ENCODE measurements at places on chromosomes 12 and 14. TPM values are rescaled to one million over a fixed set of nuclear protein-coding genes. Genes with fewer than 3 reads are reported as not detected.

Gene MSRB3
- 60.9 TPM for polyA plus RNA-seq

DNA sequence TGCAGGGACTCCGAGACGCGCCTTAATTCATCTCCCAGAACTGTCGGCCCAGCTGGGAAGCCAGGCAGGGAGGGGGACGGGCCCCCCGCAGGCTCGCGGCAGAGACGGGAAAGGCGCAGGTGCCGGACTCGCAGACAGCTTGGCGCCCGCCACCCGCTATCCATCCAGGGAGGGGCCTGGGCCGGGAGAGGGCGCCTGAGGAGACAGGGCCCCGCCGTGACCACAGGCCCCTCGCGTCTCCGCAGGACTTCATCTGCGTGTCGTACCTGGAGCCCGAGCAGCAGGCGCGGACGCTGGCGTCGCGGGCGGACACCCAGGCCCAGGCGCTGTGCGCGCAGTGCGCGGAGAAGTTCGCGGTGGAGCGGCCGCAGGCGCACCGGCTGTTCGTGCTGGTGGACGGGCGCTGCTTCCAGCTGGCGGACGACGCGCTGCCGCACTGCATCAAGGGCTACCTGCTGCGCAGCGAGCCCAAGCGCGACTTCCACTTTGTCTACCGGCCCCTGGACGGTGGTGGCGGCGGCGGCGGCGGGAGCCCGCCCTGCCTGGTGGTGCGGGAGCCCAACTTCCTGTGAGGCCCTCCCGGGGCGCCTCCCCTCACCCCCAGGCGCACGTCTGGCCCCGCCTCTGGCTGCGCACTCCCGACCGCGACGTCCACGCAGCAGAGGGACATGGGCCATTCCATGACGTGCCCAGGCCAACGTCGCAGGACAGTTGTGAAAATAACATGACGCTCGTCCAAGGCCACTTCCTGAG, 60.6 kb downstream of the LGMN start:
- DNase-seq = no peak

Gene SOAT2
- not detected for polyA plus RNA-seq

Gene FAR2
- 3.4 TPM for polyA plus RNA-seq

Gene ITGB7
- 0.15 TPM for polyA plus RNA-seq

Gene PTPRO
- polyA plus RNA-seq = 0.16 TPM
